Ureter (tissue), 1 donor: ENCODE measurements at places on chromosomes 4 and X. TPM values are rescaled to one million over a fixed set of nuclear protein-coding genes. Genes with fewer than 3 reads are reported as not detected.

Gene TMEM187
- 12.8 TPM for total RNA-seq

Gene CITED1
- total RNA-seq: not detected

Gene BTC
- total RNA-seq: 8.3 TPM

Gene SYNPO2
- total RNA-seq: 381 TPM

Gene SH3BP2
- 109 TPM for total RNA-seq

Gene ETNPPL
- total RNA-seq: not detected

Gene ZCCHC18
- 0.49 TPM for total RNA-seq

Gene RNF128
- 67.6 TPM for total RNA-seq
